ENCODE measurements at places on chromosomes 7 and 10.
A peak's percentile ranks its signal among the peaks of the same experiment; 100 is the strongest.

GRCh38 chr7:30254717-30255063 lies 29.7 kb upstream of the ZNRF2 start:
- no peak for DNase-seq

DNA sequence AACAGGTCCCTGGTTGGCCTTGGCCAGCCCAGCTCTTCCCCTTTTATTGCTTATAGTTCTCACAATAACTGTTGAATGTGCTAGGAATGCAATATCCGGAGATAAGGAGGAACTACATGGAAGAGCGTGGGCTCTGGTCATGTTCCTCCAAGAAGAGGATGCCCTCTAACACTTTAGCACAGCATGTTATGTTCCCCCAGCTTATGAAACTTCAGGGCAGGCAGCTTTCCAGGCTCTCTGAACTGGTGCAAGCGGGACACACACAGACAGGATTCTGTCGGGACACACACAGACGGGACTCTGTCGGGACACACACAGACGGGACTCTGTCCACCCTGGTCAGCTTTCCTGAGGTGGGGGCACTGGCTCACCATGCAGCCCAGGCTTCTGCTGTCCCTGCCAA lies 141.6 kb downstream of the PKD1L1 start:
- DNase-seq: no peak

DNA sequence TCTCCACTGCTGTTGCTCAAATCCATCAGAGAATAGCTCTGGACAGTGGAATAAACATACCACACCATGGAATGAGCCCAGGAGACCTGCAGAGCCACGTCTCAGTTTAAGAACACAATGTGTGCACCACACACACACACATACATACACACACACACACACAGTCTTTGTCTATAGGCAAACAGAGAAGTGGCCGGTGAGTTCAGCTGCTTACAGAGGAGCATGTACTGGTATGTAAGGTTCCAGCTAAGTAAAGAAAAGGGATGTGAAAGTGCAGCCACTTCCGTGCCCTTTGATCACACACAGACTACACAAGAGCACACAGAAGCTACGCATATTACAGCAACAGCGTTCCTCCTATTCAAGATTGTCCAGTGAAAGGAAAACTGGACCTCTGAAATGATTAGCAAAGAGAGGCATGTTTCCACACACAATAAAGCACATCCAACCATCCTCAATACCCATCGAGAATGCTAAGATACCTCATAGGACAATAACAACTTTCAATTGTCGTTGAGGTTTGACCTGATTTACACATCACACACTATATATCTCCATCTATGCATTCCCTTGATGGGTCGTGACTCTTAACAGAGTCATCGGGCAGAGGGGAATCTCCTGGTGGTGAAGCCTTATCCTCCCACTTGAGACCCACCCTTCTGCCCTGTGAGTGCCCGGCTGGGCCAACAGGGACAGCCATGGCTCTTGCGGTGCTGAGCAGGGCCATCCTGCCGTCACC lies 23.6 kb downstream of the SLC35B4 start:
- no peak for DNase-seq

- no peak for DNase-seq
Measured at GRCh38 chr7:120806669-120807068, 51.3 kb downstream of the TSPAN12 start.

DNA sequence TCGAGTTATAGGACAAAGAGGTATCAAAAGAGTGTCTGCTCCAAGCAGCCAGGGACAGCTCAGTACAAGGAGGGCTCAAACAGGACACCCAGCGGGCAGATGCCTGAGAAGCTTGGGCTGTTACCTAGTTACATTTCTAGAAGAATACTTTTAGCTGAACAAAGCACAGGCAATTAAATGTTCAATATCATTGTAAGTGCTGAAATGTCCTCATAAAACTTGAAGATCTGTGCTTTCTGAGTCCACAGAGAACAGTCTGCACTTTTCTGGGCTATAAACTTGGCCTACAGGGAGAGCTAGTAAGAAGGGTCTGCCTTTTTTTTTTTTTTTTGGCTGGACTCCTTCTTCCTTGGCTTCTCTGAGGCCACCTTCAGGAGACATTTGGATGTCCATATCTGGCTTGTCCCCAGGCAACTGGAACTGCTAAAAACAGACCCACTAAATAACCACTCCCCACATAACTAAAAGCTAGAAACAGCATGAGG lies 123.2 kb downstream of the SLC16A9 start:
- DNase-seq: no peak

DNA sequence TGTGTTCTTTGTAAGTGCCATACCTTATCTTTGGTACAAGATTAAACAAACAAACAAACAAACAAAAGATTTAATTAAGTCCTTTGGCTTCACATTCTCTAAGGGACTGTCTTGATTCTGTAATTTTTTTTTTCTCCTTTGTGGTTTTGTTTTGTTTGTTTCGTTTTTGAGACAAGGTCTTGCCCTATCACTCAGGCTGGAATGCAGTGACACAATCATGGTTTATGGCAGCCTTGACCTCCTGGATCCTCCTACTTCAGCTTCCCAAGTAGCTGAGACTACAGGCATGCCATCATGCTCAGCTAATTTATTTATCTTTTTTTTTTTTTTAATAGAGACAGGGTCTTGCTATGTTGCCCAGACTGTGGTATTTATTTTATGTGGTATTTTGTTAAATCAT lies 165.8 kb downstream of the LRRC4 start:
- no peak for DNase-seq

- peak; percentile 68 for DNase-seq
Measured at GRCh38 chr7:140696024-140696679, 356 bp upstream of the NDUFB2 start.

GRCh38 chr10:110404825-110405224 lies 92.9 kb upstream of the DUSP5 start:
- DNase-seq: no peak

DNA sequence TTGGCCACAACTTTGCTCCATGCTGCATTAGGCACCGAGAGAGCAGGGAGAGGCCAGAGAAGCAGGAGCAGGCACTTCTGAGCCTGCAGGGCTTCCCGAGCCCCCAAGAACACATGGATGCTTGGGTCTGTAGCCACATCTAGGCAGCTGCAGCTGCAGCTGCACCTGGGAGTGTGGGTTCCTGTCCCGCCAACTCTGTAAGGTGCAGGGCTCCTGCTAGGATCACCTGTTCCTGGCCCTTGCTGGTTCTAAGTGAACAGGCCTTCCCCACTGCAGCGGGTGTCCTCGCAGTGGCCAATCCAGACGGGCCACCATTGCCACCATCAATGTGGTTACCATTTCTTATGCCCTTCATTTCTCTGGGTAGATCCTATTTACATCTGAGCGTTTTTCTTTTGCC lies 330.3 kb downstream of the AUTS2 start:
- DNase-seq: no peak

DNA sequence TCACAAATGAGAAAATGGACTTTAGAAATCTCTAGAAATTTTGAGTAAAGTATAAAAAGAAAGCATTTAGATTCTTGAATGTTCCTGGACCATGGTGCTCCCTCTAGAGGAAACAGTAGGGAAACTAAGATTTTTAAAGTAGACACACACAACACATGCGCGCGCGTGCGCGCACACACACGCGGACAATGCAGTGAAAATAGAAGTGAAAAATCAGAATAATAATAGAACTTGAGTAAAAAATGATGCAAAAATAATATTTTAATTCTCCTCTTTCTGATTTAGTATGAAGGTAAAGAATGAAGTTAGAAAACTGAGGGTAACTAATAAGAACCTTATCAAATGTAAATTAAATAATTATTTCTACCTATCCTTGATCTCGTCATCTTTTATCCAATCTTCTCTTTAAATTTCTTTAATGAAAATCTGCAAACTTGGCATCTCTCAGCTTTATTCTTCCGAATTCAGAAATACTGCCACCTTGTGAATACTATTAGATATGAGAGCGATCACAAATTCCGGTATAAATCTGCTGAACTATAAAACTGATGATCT lies 117.0 kb upstream of the AMPH start:
- DNase-seq: no peak

- DNase-seq: no peak
Measured at GRCh38 chr7:103660455-103661371, 214.7 kb upstream of the SLC26A5 start.

DNA sequence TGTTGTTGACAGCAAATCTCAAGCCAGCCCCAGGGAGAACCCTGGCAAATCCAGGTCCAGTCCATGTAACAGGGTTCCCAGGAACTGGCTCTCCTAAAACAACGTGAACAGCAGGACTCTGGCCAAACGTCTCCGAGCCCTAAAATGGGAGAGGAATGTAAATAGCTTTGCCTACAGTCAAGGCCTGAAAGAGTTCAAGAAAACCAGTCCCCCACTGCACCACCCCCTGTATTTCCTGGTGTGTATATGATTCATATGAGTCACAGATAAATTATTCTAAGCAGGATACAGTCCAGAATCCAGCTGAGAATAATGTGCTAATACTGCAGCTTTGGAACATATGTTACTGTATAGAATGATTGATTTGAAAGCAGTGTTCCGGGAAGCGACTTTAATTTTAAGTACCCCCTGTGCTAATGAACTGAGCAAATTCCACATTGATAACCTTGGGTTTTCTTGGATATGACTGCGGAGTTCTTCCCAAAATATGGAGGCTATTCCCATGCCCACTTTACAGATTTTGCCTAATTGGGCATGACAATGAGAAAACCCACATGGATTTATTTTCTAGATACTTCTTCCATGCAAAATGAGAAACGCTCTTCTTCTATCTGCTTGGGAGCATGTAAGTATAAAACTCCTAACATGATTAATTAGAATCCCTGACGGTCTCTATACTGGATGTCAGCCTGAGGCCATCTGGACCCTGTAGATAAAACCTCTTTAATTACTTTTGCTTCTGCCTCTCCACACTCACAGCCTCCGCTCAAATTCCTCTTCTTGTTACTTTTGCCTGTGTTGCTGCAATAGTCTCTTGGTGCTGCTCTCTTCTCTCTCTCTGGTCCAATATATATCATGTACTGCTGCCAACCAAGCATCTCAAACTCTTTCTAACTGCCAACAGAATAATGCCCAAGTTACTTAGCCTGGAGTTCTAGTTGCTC lies 50.2 kb downstream of the LAMB4 start:
- peak; percentile 95 for DNase-seq

DNA sequence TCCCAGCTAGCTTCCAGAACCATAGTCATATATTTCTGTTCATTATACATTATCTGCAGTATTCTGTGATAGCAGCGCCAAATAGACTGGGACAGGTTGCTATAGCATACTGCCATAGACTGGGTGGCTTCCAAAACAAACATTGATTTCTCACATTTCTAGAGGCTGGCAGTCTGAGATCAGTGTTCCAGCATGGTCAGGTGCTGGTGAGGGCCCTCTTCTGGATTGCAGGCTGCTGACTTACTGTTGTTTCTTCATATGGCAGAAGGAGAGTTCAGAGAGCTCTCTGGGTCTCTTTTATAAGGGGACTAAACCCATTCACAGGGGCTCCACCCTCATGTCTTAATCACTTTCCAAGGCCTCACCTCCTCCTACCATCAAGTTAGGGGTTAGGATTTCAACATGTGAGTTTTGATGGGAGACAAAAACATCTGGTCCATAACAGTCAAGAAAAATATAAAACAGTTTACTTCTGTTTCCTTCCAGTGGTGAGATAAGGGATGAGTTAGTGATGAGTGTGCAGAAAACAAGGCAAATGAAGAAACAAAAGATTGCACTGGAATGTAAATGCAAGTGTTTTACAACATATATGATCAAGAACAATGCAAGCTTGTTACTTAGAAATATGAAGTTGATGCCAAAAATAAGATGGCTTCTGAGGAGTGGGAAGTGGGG lies 399.0 kb upstream of the C7orf33 start:
- DNase-seq: no peak

- no peak for DNase-seq
Measured at GRCh38 chr10:74824900-74825370, 1.5 kb upstream of the KAT6B start.

GRCh38 chr10:114915294-114915693 lies 22.7 kb upstream of the TRUB1 start:
- no peak for DNase-seq

- no peak for DNase-seq
Measured at GRCh38 chr10:66746711-66747110, 179.1 kb upstream of the LRRTM3 start.

DNA sequence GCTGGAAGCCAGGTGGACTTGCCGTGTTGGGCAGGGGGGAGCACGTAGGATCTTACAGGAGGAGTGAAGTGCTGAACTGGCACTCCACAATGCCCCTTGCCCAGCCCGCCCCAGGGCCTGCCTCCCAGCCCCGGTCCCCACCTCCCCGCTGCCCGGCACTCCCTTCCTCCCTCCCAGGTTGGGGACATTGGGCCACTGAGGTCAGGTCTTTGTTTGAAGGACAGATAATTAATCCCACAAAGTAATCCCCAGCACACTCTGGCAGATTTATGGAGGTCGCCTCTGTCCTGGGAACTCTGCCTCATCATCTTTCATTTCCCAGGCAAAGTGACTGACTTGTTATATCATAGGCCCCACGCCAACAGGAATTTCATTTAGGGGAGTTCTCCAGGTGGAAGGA lies 122.8 kb downstream of the C10orf105 start:
- DNase-seq: no peak

GRCh38 chr7:128932862-128933179 lies 4.9 kb upstream of the IRF5 start:
- DNase-seq: no peak

GRCh38 chr7:131895541-131896164 lies 339.2 kb upstream of the PODXL start:
- no peak for DNase-seq

GRCh38 chr7:95509199-95509598 lies 23.5 kb downstream of the ASB4 start:
- DNase-seq: peak; percentile 62

DNA sequence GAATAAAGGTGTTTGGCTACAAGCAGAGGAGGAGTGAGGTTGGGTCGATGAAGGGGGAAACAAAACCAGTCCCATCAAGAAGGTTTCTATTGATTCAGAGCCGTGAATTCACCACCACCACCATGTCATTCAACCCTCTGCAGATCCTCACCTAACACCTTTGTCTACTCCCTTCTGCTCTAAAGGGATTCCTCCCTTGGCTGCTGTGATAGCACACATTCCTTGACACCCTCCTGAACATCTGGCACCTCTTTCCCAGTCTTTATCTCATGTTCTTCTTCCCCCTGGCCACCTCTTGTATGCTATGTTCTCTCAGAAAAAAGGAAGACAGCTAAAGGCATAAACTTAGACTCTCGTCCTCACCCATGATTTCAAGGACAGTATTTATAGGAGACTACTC lies 318.0 kb downstream of the GPAM start:
- no peak for DNase-seq

GRCh38 chr7:56081626-56082340 lies 11.0 kb downstream of the PHKG1 start:
- DNase-seq: no peak

GRCh38 chr10:43082746-43083145 lies 5.9 kb downstream of the RET start:
- no peak for DNase-seq

DNA sequence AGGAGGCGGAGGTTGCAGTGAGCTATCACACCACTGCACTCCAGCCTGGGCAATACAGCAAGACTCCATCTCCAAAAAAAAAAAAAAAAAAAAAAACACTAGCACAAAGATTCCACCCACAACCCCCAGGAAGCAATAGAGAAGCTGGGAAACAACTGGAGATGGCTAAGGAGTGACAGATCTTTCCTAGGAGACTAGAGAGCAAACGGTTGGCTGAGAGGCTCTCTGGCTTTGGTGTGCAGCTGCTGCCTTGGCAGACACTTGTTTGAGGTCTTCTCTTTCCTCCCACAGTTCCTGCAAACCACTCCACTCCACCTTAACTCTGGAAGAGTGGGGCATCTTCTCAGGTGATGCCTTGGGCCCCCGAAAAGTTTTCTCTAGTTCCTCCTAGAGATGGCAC lies 78.5 kb upstream of the LANCL2 start:
- DNase-seq: no peak

- no peak for DNase-seq
Measured at GRCh38 chr7:46133072-46133471, 212.0 kb upstream of the IGFBP3 start.

GRCh38 chr7:79502151-79502550 lies 48.7 kb upstream of the MAGI2 start:
- DNase-seq: no peak

All from NCI-H524 treated with DMSO at 0.1 percent for 48 hours (cell line).